Stimulated activated CD8-positive, alpha-beta memory T cell treated with anti-CD3 and anti-CD28 coated beads, Interleukin-4, amount 100 ng/mL, for 24 hours (primary cell): ENCODE measurements at places on chromosomes 3 and 15.
A peak's percentile ranks its signal among the peaks of the same experiment; 100 is the strongest.

GRCh38 chr3:23219552-23219951, 16.4 kb downstream of the UBE2E2 start:
- no peak for DNase-seq

DNA sequence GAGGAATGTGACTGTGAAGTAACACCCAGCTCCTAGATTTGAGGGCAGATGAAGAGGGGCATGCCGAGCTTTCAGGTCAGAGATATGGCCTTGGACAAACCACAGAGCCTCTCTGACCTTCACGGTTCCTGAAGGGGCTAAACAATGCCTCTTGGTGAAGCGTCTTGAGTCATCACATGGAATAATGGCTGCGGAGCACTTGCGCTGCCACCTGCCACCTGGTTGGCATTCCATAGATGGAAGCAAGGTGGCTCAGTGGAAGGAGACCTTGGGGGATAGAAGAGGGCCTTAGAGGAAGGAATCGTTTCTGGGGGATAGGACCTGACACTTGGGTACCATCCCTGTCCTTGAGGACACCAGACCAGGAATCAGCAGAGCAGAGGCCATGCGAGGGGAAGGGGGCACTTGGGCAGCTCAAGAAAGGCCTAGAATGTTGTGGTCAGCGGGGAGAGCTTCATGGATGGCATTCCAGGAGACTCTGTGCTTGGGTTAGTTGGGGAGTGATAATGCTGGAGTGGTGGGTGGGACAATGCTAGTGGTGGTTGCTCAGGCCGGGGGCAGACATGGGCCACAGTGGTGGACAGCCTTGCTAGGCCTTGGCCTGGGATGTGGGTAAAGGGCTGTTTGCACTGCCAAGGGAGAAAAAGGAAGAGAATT, 12.6 kb downstream of the MRAS start:
- no peak for DNase-seq

DNA sequence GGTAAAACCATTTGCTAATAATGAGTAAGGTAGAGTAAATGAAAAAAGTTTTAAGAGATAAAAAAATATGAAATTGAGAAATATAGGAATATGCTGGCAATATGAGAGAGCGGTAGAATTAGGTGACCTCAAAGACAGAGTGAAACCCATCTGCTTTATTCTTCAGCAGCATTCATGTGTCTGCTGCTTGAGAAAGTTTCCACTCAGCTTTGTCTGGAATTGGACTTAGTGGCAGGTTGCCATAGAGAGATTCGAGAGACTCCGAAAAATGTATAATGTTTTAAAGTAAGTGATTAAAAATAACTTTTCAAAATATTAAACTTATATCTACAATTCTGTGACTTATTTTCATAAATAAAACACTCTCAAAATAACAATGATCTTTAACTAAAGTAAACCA, 5.0 kb downstream of the SUCNR1 start:
- DNase-seq = no peak

DNA sequence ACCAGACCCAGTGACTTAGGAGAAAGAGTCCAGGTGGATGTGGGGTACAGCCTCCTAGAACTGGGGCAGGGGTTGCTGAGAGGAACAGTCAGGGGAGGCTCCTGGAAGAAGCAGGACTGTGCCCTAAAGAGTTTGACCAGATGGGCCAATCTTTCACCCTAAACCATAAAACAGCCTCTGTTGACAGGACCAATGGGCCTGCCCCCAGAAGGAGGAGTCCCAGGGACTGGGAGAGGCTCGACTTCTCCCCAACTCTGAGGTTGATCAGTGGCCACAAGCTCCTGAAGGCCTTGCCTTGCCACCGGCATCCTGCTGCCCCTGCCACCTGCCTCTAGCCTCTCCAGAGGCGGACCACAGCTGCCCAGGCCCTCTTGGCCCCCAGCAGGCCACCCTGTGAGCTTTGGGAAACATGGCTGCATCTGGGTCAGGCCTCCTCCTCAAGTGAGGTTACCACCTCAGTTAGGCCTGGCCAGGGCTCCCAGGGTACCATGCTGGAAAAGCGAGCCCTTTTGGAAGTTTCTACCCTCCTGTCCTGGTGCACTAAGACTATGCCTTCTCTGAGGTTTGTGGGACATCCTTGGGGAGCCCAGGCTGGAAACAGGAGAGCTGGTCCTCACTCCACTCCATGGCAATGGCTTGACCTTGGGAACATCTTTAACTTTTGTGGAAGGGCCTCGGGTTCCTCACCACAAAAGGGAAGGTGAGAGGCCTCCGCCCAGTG, 2.8 kb downstream of the VIPR1 start:
- DNase-seq = no peak

GRCh38 chr15:45795440-45796069, 160.7 kb downstream of the SQOR start:
- DNase-seq = no peak

- DNase-seq = no peak
Measured at GRCh38 chr3:167884481-167884880, 149.0 kb downstream of the SERPINI1 start.

DNA sequence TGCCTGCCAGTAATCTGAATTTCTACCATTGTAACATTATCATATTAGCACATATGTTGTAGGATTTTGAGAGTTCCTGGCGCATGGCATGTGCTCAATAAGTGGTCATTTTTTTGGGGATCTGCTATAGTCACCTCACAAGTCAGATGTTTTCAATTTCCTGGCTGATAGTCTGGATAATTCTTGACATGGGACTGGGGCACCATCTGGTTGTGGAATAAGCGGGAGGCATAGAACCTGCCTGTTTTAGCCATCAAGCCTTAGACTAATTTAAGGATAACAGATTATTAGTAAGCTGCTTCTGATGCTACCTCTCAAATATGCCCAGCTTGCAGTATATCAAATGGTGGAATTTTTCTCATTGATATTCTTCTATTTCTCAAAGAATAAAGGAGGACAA, 39.1 kb downstream of the GASK1A start:
- no peak for DNase-seq

DNA sequence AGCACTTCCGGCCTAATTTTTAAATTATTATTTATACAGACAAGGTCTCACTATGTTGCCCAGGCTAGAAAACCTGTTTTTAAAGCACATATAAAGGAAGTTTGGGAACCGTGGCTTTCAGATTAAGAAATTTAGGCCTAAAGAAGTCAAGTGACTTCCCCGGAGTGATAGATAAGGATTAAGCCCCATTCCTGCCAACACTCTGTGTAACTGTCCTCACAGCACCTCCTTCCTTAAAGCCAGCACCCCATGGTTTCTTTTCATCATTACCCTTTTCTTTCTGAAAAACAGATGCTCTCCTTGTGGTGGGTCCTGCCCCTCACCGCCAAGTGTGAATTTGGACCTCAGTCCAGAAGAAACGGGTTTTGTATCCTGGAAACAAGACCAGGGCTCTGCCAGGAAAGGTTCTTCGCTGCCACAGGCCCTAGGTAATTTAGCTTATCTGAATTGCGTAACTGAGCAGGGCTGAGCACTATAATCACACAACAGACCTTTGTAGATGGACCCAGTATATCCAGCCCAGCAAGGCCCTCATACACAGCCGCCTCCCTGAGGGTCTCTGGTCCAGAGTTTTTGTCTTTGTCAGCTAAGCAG, 231.3 kb downstream of the PLCL2 start:
- DNase-seq = no peak

- no peak for DNase-seq
Measured at GRCh38 chr3:102104033-102104432, 254.7 kb downstream of the NFKBIZ start.

DNA sequence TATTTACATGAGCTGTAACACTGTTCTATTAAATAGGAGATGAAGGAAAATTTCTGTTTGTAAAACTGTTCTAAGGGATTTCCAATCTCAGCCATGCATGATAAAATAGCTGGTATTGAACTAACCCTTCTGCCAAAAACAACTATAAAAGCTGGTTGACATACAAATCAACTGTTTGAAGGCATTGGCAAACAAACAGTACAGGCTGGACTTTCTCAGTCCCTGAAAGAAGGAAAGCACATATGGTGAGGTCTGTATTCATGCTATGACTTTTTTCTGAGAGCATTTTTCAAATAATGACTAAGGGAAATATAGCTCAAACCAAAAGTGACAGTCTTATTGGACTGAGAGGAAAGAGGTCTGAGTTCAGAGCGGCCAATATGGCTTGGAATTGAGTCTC, 117.0 kb upstream of the CCDC54 start:
- no peak for DNase-seq

DNA sequence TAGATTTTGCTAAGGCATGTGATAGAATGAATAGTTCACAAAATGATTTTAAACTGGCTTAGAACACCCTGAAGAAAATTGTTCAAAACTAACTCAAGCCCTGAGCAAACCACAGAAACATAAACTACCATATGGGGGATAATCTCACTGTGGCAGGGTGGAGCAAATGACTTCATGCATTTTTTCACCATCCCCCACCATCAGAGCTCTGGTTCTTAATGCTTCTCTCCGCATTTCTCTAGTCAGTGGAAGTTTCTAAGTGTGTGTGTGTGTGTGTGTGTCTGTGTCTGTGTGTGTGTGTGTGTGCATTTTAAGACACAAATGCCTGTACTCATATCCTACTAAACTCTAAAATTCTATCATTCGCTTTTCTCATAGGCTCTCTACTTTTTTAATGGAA, 107.1 kb upstream of the PHLDB2 start:
- DNase-seq = no peak

- DNase-seq = no peak
Measured at GRCh38 chr3:33437556-33438283, 2.5 kb downstream of the UBP1 start.

DNA sequence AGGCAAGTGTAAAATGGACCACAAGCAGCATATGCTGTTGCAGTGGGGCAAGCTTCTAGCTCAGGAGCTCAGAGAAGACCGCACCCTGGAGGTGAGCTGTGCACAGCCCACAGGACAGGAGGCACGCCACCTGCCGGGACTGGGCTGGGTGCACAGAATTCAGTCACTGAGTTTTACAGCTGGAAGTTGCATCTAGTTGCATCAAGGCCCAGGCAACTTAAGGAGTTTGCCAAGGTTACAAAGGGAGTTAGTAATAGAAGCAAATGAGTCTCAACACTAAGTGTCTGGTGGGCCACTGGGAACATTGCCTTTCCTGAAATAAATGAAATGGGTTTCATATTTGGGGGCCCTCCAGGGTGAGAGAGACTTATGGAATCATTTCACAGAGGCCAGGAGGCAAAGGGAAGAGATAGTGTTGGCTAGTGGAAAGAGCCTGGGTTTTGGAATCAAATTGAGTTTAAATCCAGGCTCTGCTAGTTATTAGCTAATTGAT, 36.0 kb upstream of the TIMP4 start:
- peak; percentile 24 for DNase-seq

DNA sequence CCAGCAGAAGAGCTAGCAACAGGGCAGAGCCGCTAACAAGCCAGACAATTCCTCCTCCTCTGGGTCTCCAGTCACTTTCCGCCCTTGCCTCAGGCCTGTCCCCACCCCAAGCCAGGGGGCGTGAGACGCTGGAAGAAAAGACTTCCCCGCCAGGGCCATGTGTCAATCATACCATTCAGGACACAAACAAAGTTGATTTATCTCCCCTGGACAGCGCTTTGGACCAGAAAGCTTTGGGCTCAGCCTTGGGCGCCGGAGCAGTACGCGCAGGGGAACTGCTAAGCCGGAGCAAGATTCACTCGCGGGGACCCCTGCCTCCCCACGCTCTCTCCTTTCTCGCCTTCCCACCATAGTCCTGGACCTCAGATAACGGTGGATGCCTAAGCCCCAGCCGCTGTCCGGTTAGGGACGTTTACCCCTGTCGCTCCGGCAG, 479 bp downstream of the LRRC2 start:
- DNase-seq = no peak

DNA sequence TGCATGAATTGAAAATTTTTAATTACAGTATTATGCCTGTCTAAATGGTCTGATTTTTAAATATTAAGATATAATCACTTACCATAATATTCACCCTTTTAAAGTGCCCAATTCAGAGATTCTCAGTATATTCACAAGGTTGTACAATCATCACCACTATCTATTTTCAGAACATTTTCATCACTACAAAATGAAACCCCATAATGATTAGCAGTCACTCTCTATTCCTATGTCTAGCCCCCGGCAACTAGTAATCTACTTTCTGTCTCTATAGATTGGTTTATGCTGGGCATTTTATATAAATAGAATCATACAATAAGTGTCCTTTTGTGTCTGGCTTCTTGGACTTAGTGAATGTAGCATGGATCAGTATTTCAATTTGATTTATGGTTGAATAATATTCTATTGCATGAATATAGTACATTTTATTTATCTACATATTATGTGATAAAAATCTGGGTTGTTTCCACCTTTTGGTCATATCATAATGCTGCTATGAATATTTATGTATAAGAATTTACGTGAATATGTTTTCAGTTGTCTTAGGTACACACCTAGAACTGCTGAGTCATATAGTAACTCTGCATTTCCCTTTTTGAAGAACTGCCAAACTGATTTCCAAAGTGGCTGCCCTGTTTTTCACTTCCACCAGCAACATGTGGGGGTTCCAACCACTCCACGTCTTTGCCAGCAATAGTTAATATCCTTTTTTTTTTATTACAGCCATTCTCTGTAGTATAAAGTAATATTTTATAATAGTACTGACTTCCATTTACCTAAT, 485.7 kb upstream of the ZNF385D start:
- no peak for DNase-seq

GRCh38 chr3:111989061-111989678, 9.6 kb upstream of the TAGLN3 start:
- DNase-seq = no peak

DNA sequence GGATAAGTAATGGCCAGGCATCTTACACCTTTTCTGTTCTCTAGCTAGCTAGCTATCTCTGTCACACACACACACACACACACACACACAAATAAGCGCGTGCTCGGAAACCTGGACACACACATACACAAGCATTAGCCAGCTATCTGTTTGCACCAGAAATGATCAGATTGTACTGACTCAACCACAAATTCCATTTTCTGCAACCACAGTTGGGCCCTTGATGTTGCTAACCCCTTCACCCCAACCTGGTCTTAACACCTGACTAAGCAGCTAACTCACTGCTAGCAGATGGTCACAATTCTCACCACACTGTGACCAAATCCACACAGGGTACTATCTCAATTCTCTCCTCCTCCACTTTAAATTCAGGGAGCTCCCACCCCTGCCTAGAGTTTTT, 183.0 kb upstream of the THBS1 start:
- no peak for DNase-seq

GRCh38 chr15:63677778-63678177, 80.6 kb downstream of the FBXL22 start:
- DNase-seq = no peak

- DNase-seq = no peak
Measured at GRCh38 chr15:62462268-62462667, 297.2 kb upstream of the C2CD4B start.

- no peak for DNase-seq
Measured at GRCh38 chr3:42277676-42278075, 11.7 kb upstream of the CCK start.

GRCh38 chr15:50330921-50331320, 24.1 kb downstream of the GABPB1 start:
- DNase-seq = no peak

GRCh38 chr15:48929661-48930060, 34.1 kb downstream of the SHC4 start:
- no peak for DNase-seq

GRCh38 chr3:147356909-147357900, 49.1 kb downstream of the ZIC4 start:
- DNase-seq = no peak

- DNase-seq = no peak
Measured at GRCh38 chr3:137180220-137180619, 222.4 kb downstream of the IL20RB start.
